NCI-H1048 (cell line): ENCODE measurements at places on chromosomes 6 and 20.

DNA sequence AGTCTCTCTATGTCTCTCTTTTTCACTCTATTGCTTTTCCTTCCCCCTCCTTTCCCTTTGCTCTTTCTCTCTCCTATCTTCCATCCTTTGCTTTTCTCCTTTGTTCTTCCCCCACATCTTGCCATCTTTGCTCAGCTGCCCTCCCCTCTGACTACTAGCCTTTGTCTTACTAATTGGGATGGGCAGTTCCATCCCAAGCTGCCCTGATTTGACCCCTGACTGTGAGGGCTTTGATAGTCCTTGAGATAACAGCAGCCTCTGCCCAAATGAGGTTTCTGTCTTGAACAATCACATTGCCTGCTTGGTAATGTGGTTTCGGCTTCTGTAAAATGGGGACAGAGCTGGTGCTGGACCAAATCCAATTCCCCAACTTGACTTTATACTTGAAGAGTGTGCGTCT, 327.7 kb downstream of the DHX35 start:
- no peak for DNase-seq

GRCh38 chr20:40997116-40997515, 31.5 kb upstream of the TOP1 start:
- no peak for DNase-seq

DNA sequence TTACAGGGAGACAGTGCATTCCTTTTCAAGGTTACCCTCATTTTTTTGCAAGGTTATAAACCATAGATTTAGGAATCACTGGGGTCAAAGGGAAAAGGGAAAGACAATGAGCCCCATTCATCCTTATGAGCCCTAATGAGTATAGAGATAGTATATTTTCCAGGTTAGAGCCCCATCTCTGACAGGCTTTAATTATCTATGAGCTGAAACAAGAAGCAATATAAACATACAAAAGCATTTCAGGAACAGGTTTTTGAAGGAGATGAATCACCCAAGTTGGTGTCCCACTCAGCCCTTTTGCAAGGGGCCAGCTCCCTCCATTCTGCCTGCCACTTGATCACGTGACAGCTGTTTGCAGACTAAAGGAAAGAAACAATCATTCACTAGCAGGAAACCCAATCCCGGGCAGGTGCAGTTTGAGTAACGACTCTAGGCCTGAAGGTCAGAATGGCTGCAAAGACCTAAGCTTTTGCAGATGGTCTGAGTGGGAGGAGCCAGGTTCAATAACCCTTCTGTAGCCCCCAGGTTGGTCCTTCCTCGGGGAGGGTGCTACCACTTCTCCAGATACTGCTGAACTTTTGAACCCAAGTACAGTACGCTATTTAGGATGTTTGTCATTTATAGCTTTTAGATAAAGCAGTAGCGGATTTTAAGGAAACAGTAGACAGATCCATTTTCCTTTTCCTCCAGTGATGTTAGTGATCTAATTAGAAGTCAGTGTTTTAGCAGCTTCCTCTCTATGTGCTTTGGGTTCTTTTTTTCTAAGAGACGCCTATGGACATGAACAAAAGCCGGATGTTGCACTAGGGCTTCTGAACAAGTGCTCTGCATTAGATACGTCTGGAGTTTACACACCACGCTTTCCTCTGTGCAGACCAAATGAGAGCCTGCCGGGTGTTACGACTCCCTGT, 253.2 kb downstream of the SOX4 start:
- DNase-seq: no peak

DNA sequence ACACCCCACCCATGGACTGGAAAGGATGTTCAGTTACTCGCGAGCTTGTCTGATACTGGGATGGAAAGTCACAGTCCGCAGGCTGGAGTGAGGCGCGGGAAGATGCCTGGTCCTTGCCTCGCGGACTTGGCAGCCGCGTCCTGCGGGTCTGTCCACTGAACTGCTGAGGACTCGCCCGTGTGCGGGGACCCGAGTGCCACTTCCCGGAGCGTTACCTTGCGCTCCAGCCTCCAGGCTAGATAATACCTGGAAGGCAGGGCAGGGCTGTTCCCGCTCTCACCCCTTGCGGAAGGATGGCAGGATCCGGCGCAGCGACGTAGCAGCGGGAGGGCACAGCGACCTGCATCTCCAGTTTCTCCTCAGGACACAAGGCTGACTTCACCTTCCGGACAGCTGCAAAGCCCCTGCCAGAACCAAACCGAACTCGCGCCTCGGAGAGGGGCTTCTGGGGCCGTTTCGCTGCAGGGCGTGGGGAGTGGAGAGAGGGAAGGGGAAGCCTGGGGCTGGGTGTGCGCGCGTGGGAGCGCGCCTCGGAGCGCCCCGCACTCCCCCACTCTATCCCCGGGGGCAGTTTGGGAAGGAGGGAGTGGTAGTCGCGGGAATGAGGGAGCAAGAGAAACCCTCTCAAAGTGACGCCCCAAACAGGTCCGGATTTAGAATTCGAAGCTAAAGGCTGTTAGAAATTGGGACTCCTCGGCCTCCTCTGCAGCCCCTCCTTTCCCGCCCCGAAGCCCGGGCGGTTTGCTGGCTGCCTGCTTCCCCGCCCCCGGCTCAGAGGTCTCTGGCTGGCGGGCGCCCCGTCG, at the start of gene KCNQ5:
TSS of gene KCNQ5 (plus strand) at position 774 of the 803 bp plus-strand sequence.
- no peak for DNase-seq

GRCh38 chr6:157831424-157832249, 8.6 kb downstream of the SNX9 start:
- no peak for DNase-seq

DNA sequence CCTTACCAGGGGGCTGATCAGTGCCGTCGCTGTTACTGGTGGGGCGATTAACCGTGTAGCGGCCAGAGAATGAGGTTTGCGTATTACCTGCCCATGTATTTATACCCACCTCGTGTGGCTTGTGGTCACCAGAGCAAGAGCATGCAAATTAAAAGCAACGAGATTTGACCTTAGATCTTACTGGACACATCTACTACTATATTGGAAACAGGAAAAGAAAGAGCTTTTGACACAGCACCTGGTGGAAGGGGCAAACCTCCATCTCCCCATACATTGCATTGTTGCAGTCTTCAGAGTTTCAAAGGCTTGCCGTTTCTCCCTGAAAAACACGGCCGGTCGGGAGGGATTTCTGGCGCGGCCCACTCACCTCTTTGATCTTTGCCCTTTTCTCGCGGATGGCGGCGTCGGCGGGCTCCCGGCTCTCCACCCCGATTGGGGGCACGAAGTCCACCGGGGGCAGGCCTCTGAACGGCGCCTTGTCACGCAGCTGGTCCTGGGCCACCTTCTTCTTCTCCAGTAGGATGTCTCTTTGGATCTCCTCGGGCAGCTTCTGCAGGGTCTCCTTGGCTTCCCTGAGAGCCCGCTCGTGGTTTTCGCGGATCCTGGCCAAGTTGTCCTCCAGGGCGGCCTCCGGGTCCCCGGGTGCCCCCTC, 1.3 kb downstream of the MAN1A1 start:
- DNase-seq: no peak

- no peak for DNase-seq
These were observed 79.0 kb upstream of the DUSP22 start for GRCh38 chr6:213284-213683.

DNA sequence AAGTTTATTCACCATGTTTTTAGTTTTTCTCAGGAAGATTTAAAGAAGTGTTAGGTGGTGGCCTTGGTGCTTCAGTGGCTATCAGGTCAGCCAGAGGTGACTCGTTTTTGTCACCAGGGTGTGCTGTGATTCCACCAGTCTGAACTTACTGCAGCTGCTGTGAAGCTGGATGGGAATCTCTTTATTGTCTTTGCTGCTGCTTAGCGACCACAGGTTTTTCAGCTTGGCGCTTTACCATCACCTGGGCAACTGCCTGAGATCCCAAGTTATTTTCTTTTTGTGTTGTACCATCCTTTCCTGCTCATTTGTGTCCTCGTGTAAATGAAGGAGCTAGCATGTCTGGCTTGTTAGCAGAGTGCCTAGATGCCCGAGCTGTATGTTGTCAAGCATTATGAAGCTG, 146.9 kb downstream of the MACROD2 start:
- no peak for DNase-seq

GRCh38 chr6:38805127-38805655, 90.1 kb downstream of the DNAH8 start:
- DNase-seq: no peak

DNA sequence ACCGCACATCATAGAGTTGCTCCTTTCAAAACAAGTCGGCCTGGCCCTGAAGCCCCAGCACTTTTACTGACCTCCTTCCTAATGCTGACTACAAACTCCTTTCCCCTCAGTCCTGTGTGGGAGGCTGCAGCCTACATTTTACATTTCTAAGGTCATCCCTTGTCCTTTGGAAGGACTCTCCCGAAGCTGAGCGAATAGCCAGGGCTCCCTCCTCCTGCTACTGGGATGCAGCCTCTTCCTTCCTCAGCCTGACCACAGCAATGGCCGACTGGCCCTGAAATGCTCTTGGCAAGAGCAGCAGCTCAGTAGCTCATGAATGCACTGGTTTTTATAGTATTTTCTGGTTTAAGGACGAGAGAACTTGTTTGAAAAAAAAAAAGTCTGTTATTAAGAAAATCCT, 679 bp downstream of the ADGRF5 start:
- no peak for DNase-seq

- DNase-seq: no peak
These were observed 34.4 kb downstream of the NCOA7 start for GRCh38 chr6:125824946-125825771.

GRCh38 chr6:91088976-91089375, 502.1 kb upstream of the MAP3K7 start:
- no peak for DNase-seq

- no peak for DNase-seq
These were observed 164.9 kb upstream of the HEY2 start for GRCh38 chr6:125584468-125584939.

- no peak for DNase-seq
These were observed 130.3 kb downstream of the OPRM1 start for GRCh38 chr6:154169193-154169847.

DNA sequence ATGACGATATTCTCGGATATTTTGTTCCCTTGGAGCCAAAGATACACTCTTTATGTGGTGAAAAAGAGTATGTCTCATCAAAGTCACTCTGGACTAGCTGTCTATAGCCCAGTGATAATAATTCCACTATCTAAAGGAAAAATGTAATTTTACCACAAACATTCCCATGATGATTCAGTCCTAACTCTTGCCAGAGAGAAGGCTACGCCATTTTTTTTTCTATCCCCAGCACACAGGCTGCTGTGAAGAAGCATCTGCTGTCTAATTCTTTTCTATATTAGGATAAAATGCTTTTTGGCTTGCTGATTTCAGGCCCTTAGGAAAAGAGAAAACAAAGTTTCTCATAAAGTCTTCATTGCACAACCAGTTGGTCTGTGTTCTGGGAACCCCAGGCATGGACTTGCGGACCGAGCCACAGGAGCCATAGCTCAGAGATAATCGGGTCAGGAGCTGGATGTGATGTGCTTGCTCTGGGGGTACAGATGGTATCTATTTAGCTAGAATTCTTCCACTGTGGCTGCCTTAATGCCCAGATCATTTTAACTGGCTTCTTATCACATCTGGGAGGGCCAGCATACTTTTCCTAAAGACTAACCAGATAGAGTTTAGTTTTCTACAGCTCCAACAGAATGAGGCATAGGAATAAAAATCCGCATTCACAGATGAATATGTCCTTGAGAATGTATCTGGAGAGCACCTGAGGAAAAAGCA, 683.7 kb upstream of the ID4 start:
- DNase-seq: no peak

GRCh38 chr6:24935366-24936152, at the start of gene RIPOR2:
Gene RIPOR2, minus strand, starts transcription at chr6:24935960. Its CDS starts 62 bp downstream, at chr6:24935898.
- DNase-seq: no peak

DNA sequence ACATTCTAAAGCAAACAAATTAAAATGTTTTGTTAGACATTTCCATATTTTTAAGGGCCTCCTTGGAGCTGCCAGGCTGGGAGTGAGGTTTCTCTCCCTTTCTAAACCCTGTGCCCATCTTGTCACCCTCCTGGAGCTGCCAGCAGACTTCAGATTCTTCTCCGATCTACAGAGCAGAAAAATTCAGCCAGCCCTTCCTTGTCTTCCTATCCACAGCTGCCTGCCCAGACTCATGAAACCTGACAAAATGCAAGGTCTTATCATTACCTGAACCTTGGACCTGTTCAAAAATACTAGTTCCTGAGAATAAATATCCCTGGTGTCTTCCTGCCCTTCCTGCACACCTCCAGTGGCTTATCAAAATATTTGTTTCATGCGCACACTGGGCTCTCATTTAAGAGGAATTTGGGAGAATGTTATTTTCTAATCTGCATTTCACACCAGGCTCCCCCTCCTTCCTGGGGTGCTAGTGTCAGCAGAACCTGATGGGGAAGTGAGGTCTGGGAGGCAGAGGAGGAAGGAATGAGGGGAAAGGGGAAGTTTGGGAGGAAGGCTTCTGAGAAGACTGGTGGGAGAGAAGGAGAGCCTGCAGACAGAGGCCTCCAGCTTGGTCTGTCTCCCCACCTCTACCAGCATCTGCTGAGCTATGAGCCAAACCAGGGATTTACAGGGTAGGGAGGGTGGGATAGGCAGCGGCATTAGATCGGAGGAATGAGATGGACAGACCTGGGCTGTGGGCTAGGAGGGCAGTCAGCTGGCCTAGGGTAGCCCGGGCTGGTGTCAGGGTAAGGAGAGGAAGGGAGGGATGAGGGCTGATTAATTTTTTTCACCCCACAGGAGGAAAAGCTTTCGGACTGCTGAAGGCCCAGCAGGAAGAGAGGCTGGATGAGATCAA, at the start of gene AIF1:
TSS of gene AIF1 (plus strand) at position 551 of the 895 bp plus-strand sequence. CDS start at position 647, 96 bp downstream.
- DNase-seq: no peak

GRCh38 chr6:113018351-113019151, 671.4 kb downstream of the RFPL4B start:
- no peak for DNase-seq

DNA sequence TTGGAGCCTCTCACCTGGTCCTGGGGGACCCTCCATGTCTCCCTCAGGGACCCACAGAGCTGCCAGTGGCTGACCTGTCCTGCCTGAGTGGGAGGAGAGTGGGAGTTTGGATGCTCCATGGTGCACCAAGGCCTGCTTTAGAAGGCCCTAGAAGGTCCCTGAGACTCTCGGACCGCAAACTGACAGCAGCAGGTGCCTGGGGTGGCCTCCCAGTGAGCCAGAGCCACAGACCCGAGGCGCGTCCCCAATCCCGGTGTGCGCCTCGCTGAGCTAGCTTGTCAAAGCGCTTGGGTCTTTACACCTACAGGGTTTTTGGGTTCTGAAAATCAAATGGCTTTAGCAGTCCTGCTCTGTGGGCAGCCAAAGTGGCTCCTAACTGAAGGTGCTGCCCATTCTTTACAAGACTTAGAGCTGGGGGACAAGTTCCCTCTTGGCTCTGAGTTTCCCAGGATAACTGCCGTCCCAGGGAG, 4.9 kb downstream of the MYT1 start:
- no peak for DNase-seq

- DNase-seq: no peak
These were observed 30.6 kb downstream of the SPINT4 start for GRCh38 chr20:45752746-45753145.

- no peak for DNase-seq
These were observed 336.6 kb downstream of the QKI start for GRCh38 chr6:163751032-163751525.
